ENCODE measurements at places on chromosomes 3 and 15.

GRCh38 chr15:70535071-70535954, 228.0 kb downstream of the UACA start:
- peak; percentile 55 for DNase-seq

- DNase-seq, result no peak
These were observed 52.4 kb downstream of the CHL1 start for GRCh38 chr3:248864-249520.

- peak; percentile 90 for DNase-seq
These were observed at the start of the genes GLT8D1 and SPCS1 for GRCh38 chr3:52705688-52706686. GLT8D1 (minus strand) TSS chr3:52705791; CDS start chr3:52700460, 5,331 bp downstream. SPCS1 (plus strand) TSS chr3:52706106; CDS start chr3:52706247, 141 bp downstream.

- no peak for DNase-seq
These were observed 213.4 kb downstream of the ERC2 start for GRCh38 chr3:56254835-56255234.

GRCh38 chr15:91711384-91712033, 142.0 kb upstream of the SLCO3A1 start:
- DNase-seq, result no peak

- no peak for DNase-seq
These were observed 126.5 kb downstream of the CMSS1 start for GRCh38 chr3:99943931-99944761.

DNA sequence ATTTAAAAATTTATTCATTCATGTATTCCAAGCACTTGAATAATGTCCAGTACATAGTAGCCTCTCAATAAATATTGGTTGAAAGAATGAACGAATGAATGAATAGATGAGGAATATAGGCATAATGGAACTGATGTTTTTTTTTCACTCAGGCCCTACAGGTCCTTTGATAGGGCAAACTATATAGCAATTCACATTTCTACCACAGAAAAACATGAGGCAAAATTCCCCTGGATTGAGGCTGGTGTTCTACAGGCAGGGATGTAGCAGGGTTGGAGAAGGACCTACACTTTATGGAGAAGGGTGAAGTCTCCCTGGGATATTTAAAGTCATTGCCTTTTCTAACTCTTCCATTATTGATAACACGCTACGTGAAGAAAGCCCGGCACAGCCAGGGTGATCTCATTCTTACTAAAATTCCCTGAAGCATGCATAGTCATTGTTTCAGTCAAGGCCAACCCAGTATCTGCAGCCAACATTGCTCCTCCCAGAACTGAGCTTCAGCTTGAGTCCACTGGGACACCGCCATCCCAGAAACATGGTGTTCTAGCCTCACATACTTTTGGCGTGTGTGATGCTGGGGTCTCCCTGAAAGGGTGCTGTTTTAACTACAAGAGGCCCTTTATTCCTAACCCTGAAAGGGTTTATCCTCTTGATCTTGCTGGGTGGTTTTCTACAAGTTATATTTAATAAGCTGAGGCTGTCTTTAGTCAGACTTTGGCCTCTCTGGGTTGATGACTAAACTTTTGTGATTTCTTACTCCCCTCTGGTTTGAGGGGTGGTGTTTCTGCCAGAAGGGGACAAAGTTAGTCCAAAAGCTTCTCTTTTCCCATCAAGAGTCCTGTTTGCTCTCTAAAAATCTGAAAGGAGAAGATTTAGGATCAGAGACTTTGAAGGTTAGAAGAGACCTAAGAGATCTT, 25.9 kb upstream of the FBN1 start:
- no peak for DNase-seq

DNA sequence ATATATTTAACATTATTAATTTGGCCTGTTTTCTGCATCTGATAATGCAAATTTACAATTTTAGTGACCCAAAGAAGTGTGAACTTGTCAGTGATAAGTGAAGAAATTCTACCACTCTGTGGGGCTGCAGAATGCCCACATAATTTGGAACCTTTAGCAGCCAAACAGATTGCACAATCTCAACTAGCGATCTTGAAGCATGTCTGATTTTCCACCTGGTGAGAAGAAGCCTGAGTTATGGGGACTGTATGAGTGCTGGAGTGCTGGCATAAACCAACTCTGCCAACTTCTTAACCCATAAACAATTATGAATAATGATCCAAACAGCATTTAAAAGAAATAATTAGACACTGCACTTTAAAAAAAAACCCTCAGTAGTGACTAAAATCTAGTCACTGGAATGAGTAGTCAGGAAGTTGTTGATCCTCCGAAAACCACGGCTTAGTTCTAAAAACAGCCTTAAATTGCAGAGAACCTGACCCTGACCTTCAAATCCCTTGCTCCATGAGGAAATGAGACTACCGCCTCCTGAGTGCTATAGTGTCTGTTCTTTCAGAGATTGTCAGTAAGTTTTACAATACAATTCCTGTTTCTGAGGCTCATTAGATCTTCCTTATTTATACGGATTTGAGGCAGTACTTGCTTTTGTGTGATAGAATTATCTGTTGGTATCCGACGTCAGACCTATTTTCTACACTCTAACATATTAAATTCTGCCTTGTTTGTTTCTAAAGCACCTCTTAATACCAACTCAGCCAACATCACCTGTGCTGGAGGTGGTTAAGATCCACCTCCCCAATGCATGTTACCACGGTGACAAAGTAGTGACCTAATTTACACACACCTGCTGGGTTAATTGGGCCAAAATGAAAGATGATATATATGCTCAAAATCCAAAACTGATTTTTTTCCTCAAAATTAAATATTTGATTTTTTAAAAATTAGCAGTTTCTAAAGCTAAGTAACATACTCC, 267.7 kb downstream of the ZBTB20 start:
- DNase-seq, result no peak

GRCh38 chr3:37129871-37130270, 44.5 kb downstream of the LRRFIP2 start:
- DNase-seq, result no peak

GRCh38 chr3:189305412-189305811, 133.6 kb downstream of the TPRG1 start:
- no peak for DNase-seq

DNA sequence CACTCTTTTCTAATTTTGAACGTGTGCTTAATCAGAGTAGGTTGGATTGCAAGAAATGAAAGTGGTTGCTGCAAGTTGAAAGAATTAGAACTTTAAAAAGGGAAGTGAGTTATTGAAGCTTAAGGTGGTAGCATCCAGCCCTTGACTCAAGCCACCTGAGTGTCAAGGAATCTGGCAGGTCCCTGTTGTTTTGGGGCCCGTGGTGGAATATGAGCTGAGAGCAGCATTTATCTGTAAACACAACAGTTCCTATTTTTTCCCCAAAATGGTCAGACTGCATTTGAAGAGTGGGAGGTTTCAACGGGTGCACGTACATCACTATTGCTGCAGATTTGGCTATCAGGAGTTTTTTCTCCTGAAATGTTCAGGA, 1.7 kb downstream of the ITPR1 start:
- DNase-seq, result no peak

DNA sequence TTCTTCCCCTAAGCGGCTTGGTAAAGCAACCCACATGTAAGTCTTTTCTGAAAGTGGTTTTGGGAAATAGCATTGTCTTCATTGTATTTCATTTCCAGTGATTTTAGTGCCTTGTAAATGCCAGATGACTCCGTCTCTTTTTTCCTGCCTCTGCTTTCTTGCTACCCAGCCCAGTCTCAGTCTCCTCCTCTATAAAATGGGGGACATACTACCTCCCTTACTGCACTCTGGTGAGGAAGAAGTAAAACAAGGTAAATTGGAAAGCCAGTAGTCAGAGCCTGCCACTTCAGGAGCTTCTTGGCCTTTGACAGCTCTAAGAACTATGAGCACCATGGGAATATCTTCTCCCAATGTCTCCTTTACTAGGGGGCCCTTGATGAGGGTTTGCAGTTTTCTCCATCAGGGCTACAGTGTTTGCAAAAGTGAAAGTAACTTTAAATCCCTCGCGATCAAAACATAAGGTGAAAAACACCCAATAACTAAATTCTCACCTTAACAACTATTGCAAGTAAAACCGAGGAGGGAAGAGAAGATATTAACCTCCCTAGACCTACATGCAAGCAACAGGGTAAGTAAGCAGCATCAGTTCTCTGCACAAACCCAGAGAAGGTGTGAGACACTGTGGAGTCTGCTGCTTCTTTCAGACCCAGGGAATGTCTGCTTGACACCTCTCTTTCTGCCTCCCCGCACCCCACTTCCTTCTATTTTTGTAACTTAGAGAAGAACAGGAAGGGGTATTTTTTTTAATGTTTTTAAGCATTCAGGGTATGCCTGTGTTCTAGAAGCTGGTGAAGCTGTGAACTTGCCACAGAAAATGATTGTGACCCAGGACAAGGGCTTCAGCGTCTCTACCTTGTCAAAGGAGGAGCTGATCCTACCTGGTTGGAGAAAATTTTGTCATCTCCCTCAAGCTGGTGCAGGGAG, 159.1 kb upstream of the EOMES start:
- no peak for DNase-seq

- no peak for DNase-seq
These were observed 41.0 kb downstream of the AQP9 start for GRCh38 chr15:58179206-58179605.

DNA sequence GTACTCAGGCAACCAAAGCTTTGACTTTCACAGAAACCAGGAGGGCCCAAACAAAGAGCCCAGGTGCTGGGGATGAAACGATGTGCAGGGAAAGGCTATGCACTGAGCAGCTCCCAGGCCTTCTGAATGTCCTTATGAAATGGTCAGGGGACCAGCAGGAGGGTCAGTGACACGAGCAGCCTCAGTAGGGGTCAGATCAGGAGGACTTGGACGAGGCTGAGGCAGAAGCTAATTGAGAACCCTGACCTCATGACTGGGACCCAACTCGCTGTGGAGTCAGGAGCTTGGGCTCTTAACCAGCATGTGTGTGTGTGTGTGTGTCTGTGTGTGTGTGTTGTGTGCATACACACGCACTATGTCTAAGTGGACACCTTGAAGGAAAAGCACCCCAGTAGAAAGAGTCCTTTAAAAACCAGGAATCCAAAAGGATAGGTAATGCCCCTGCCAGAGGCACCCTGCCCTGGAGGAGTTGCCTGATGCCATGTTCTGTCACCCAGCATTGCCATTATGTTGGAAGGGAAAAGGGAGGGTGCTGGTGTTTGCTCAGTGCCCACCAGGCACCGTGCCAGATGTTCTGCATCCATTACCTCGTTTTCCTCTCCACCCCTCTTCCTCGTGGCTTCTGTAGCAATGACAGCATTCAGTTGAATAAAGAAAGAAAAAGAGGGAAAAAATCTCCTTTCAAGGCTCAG, 50.9 kb downstream of the CORO2B start:
- no peak for DNase-seq

- no peak for DNase-seq
These were observed 57.3 kb downstream of the GPR171 start for GRCh38 chr3:151145713-151146070.

GRCh38 chr3:130340766-130341165, 4.7 kb upstream of the COL6A5 start:
- DNase-seq, result no peak

DNA sequence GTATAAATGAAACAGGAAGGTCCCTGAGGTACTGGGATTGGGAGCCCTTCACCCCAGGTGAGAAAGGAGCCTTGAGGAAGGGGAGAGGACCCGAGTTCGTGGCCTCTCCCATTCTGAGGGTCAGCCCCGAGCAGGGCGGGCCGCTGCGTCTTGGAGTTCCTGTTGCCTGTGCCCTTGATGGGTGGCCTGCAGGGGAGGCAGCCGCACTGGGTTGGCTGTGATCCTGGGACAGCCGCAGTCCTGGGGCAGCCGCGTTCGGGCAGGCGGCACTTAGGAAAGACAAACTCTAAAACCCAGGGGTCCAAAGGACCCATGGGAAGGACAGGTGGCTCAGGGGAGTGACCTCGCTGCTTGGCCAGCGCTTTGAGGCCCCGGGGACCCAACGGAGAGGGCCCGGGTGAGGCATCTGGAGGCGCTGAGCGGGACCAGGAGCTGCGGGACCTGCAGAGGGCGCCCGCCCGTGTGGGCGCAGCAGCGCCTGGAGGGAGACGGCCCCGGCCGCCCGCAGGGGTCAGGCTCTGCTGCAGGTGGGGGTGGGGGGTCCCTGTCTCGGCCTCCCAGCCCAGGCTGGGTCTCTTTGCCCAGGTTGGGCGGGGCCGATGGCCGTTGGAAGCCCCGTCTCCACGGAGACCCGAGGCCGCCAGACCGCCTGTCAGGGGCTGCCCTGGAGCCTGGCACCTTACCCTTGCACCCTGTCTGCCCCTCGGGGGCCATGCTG, 65.1 kb downstream of the HMCES start:
- DNase-seq, result peak; percentile 32

- no peak for DNase-seq
These were observed 243.9 kb upstream of the UMPS start for GRCh38 chr3:124486324-124486723.

DNA sequence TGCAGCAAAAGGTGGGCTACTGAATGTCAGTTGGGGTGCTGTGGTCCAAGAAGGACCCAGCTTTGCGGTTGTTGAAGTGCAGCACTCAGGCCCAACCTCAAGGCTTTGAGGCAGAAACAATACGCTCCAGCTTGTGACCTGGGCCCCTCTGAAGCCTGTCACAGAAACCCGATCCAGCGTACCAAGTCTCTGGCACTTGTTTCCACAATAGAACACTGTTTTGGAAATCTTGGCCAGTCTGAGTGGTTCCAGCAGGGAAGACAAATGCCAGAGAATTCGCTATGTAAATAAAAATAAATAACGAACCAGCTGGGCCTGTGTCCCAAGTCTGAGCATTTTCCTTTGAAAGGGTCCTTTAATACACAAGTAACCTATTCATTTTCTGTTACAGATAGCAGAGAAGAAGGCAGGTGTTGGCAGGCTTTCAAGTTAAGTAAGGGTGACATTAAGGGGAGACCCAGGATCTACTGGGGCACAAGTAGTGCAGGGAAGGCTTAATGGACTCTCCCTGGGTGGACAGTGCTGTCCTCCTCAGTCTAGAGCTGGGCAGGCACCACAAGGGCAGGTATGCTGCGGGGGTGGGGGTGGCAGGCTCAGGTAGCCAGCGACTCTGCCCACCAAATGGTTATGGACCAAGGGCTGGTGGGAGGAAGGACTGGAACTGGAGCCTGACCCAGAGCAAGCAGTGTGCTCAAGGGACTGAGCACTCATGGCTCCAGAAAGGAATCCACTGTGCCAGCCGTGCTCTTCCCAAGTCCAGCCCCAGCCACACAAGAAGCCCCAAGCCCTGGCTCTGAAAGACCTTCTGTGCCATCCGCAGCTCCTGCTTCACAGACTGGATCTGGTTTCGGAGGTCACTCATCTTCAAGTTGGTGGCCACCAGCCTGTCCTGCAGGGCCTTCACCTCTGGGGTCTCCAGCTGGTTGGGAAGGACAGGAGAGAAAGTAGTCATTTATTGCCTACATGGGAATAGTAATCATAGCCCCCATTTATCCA, 26.3 kb downstream of the CCDC13 start:
- DNase-seq, result no peak

DNA sequence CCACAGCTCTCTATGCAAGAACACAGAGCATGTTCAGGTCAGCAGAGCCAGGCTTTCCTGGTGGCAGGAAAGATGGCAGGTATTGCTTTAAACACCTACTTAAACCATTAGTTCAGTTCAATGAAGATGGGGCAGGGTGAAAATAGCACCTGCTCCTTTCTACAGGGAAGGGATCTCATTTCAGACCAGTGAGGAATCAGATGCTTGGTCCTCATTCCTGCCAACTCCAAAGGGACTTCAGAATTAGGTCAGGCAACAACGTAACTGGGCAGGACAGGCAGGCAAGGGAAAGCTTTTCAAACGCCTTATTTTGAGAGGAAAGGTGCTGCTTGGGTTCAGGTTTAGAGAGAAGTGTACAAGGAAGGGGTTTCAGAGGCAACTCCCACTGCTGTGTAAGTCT, 12.6 kb upstream of the RPS17 start:
- no peak for DNase-seq

GRCh38 chr15:66775127-66776105, 73.4 kb downstream of the SMAD6 start:
- no peak for DNase-seq
